Stromal cell of bone marrow (primary cell): ENCODE measurements at places on chromosomes 2 and 18.

- DNase-seq, result no peak
These were observed 693.4 kb upstream of the SYT4 start for GRCh38 chr18:43970656-43971055.

DNA sequence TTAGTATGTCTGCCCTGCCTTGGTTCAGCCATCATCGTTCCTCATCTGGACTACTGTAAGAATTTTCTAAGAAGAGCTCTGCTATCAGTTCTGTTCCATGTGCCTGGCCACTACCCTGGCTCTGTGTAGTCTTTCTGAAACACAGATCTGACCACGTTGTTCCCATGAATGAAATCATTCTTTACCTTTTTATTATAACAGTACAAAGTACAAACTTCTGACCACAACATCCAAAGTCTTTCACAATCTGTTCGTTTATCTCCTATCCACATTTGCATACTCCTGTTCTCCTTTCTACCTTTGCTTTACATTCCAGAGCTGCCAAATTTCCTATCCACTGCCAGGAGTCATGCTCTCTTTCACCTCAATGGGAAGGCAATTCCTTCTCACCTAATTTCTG is 284.6 kb upstream of the LRP1B start:
- DNase-seq, result no peak

- no peak for DNase-seq
These were observed 60.8 kb downstream of the GPR39 start for GRCh38 chr2:132477436-132477835.

- DNase-seq, result no peak
These were observed 64.4 kb upstream of the FSIP2 start for GRCh38 chr2:185674232-185674631.

DNA sequence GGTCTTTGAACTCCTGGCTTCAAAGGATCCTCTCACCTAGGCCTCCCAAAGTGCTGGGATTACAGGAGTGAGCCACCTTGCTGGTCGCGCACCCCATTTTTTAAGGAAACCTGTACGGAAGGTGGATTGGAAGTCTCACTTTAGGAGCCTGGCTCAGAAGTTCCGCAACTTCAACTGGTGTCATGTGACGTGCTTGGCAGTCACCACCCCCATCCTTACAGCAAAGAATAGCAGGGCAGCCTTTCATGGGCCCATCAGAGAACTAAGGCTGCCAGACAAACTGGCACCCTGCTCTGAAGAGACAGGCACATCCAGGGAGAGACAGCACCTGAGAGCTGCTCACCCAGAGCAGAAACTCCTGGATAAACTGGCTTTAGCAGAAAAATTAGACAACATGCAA is 3.3 kb upstream of the SLC66A2 start:
- DNase-seq, result no peak

DNA sequence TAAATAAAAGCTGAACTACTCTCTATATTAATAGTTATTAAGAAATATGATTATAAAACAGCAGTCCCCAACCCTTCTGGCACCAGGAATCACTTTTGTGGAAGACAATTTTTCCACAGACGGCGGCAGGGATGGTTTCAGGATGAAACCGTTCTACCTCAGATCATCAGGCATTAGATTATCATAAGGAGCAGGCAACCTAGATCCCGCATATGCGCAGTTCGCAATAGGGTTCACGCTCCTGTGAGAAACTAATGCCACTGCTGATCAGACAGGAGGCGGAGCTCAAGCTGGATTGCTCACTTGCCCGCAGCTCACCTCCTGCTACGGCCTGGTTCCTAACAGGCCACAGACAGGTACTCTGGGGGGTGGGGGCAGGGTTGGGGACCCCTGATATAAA is 19.3 kb upstream of the DSG2 start:
- no peak for DNase-seq

DNA sequence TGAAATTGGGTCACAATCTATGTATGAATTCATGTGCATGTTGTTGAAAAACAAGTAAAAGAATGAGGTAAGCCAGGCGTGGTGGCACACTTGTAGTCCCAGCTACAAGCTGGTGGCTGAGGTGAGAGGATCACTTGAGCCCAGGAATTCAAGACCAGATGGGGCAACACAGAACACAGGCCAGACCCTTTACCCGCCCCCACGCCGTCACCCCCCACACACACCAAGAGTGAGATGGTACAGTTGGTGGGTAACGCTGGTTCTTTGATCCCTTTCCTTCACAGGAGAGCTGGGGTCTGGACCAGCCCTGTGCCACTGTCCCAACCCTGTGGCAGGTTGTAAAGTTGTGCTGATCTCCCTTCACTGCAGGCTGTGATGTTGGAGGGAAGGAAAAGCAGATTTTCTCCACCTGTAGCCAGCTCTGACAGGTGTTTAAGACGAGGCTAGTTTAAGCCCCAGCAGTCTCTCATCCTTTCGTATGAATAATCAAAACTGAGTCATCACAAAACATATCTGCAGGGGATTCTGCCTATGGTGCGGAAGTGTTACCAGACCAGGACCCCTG is 13.6 kb downstream of the B3GNT2 start:
- DNase-seq, result no peak
